K562 (cell line): ENCODE measurements at places on chromosomes 7 and 10. TPM values are rescaled to one million over a fixed set of nuclear protein-coding genes. Genes with fewer than 3 reads are reported as not detected.

ZNF488 gene
- 0.07 and 0.11 TPM in 2 replicates for total RNA-seq

LLCFC1 gene
- total RNA-seq, result not detected in 2 replicates

HMX3 gene
- total RNA-seq, result 43.2 and 43.5 TPM in 2 replicates

STEAP1 gene
- 2.7 and 3.5 TPM in 2 replicates for total RNA-seq

INSYN2A gene
- not detected in 2 replicates for total RNA-seq

SHTN1 gene
- total RNA-seq, result 18.6 and 19.1 TPM in 2 replicates

NAT16 gene
- not detected in 2 replicates for total RNA-seq

SRRM3 gene
- 0.47 and 0.91 TPM in 2 replicates for total RNA-seq

GPR22 gene
- not detected in 2 replicates for total RNA-seq

C10orf53 gene
- total RNA-seq, result not detected in 2 replicates

PAPOLB gene
- total RNA-seq, result 0.16 and 0.25 TPM in 2 replicates

SLC29A3 gene
- total RNA-seq, result 8.2 and 8.5 TPM in 2 replicates

KIAA1549 gene
- 0.25 and 0.29 TPM in 2 replicates for total RNA-seq

ZCWPW1 gene
- 0.86 and 0.94 TPM in 2 replicates for total RNA-seq
